ENCODE measurements at places on chromosomes 1 and 21.
A peak's percentile ranks its signal among the peaks of the same experiment; 100 is the strongest.

- DNase-seq: peak; percentile 61
Measured at GRCh38 chr1:166944186-166944967, 31.0 kb downstream of the ILDR2 start.

- DNase-seq: no peak
Measured at GRCh38 chr1:212827831-212828278, 19.6 kb downstream of the SPATA45 start.

- peak; percentile 19 for DNase-seq
Measured at GRCh38 chr1:179808503-179808902, 65.4 kb downstream of the FAM163A start.

- no peak for DNase-seq
Measured at GRCh38 chr1:4485398-4485797, 169.0 kb upstream of the AJAP1 start.

DNA sequence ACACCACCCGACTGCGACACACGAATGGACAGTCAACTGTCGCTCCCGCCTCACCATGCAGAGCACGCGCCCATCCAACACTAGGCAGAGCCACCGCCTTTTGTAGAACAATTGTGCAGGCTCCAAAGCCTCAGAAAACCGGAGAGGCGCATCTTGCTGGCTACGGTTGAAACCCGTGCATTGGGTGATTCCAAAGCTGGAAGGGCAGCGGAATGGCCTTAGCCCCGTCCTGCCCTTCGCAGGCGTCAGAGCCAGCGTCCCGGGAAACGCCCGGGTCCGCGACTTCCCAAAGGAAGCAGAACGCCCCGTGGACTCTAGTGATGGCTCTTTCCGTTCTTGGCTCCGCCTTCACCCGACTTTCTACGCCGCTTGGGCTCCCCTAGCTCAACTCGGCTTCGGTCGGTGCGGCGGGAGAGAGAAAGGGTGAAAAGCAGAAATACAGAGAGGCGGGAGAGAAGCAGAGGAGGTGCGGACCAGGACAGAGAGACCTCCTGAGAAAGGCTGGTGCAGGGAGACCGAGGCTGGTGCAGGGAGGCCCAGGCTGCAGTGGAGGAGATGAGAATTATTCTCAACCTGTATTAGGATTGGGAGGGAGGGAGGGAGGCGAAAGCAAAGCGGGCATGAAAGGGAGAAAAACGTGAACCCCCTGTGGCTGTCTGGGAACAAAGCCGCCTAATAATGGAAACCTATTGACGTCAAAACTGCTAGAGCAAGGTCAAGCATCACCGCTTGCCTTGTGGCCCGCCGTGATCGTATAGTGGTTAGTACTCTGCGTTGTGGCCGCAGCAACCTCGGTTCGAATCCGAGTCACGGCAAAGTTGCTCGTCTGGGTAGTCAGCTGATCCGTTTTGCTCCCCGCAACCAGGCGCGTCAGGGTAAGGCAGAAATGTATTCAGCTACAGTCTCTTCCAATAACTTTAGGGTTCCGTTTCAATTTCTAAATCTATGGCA is 99.5 kb downstream of the PRKAB2 start:
- DNase-seq: no peak

- no peak for DNase-seq
Measured at GRCh38 chr1:91791103-91791502, 94.8 kb downstream of the TGFBR3 start.
